ENCODE measurements at places on chromosomes 1 and 21. TPM values are rescaled to one million over a fixed set of nuclear protein-coding genes. Genes with fewer than 3 reads are reported as not detected.

DNA sequence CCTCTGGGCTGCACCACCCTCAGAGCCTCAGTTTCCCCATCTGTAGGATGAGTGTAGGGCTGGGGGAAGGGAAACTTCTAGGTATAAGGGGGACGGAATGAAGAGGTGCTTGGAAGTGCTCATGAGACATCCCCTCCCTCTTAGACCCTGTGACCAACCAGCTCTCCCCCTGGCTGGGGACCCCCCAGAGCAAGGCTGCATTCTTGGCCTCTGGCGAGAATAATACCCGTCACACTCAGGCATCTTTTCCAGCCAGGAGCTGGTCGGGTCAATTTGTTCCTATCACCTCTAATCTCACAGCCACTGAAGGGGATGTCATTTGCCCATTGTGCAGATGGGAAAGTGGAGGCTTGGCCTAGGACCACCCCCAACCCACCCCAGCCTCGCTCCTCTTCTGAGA lies 443.0 kb downstream of the PTPRU start:
- peak; percentile 36 for DNase-seq

CRTC2 gene
- total RNA-seq = 47.1 TPM

GRCh38 chr1:226826479-226827261 lies 43.7 kb upstream of the PSEN2 start:
- no peak for DNase-seq

GRCh38 chr1:33328817-33329216 lies 7.9 kb upstream of the A3GALT2 start:
- DNase-seq = no peak

Data from mesothelial cell of epicardium (in vitro differentiated cells).